Stimulated activated CD4-positive, alpha-beta T cell treated with anti-CD3 and anti-CD28 coated beads, Interleukin-1b, Interleukin-23, amount 100 ng/mL, for 48 hours (primary cell): ENCODE measurements at places on chromosomes 2 and 18.
A peak's percentile ranks its signal among the peaks of the same experiment; 100 is the strongest.

- no peak for DNase-seq
Observed at GRCh38 chr2:124888431-124888830, 863.3 kb downstream of the CNTNAP5 start.

- no peak for DNase-seq
Observed at GRCh38 chr2:100603948-100604633, 41.3 kb downstream of the PDCL3 start.

- DNase-seq = no peak
Observed at GRCh38 chr2:7118606-7119131, 201.5 kb downstream of the RNF144A start.

DNA sequence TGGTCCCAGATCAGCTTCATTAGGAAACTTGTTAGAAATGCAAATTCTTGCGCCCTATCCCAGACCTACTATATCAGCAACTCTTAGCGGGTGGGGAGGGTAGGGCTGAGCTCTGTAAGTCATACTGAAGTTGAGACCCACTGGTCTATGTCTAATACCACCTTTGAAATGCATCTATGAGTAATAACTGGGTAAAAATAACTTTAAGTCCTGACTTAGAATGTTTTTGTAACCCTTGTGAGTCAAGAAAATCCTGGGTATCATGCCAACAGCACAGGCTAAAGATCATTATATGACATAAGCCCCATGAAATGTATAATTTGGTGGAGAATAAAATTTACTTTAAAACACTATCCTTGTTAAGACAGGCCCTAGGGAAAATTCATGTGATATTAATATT lies 41.4 kb downstream of the PRKD3 start:
- no peak for DNase-seq

DNA sequence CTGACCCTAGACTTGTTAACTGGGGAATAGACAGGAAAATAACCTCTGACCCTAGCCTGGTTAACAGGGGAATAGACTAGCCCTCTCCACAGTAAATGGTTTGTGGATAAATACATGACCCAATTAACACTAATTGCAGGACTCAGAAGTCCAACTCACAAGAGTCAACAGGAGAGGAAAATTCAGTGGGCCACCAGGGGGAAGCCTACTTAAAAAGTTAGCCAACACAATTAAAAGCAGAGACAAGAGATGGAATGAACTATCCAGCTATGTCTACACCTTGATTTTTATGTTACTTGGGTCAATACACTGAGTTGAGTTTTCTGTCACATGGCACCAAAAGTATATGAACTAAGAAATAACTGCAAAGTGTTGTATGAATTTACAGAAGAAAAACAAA lies 158.8 kb upstream of the SLC39A10 start:
- DNase-seq = peak; percentile 41

GRCh38 chr18:62847081-62847480 lies 131.7 kb downstream of the PHLPP1 start:
- no peak for DNase-seq

GRCh38 chr18:10727477-10727876 lies 201.7 kb downstream of the NAPG start:
- DNase-seq = no peak

DNA sequence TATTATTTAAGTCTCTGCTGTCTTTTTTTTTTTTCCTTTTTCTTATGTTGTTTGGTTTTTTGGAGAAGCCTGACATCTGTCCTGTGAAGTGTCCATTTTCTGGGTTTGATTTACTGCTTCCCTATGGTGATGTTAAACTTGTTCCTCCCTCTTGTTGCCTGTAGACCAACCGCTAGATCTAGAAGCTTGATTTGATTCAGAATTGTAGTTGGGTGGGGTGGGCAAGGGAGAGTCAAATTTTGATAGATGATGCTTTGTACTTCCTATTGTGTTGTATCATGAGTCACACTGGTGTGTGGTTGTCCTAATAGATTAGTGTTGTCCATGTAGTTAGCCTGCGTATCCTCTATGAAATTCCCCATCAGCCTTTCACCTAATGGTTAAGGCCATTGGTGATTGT lies 35.4 kb downstream of the CAB39 start:
- DNase-seq = no peak

GRCh38 chr2:86158286-86158685 lies 37.0 kb downstream of the IMMT start:
- DNase-seq = no peak

- DNase-seq = no peak
Observed at GRCh38 chr18:22494771-22495170, 77.1 kb upstream of the CTAGE1 start.

- peak; percentile 25 for DNase-seq
Observed at GRCh38 chr2:119823734-119824334, 64.1 kb downstream of the PTPN4 start.

DNA sequence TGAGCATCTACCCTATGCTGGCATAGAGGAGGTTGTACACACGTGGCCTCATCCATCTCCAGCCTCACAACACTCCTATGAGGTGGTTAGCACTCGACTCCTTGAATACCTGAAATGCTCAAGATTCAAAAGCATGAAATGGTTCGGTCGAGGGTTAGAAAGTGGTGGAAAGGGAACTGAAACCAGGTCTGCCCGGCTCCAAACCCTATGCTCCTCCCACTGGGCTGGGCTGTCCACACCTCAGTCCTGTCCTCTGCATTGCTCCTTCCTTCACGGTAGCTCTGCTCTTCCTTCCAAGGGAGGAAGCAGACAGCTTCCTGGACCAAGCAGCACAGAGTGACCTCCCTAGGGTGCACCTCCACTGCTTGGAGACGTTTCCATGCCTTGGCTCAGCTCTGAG lies 565.2 kb upstream of the ID2 start:
- no peak for DNase-seq

GRCh38 chr2:47056374-47056773 lies 98.7 kb downstream of the STPG4 start:
- no peak for DNase-seq
